ENCODE measurements at places on chromosomes 11 and 22.

DNA sequence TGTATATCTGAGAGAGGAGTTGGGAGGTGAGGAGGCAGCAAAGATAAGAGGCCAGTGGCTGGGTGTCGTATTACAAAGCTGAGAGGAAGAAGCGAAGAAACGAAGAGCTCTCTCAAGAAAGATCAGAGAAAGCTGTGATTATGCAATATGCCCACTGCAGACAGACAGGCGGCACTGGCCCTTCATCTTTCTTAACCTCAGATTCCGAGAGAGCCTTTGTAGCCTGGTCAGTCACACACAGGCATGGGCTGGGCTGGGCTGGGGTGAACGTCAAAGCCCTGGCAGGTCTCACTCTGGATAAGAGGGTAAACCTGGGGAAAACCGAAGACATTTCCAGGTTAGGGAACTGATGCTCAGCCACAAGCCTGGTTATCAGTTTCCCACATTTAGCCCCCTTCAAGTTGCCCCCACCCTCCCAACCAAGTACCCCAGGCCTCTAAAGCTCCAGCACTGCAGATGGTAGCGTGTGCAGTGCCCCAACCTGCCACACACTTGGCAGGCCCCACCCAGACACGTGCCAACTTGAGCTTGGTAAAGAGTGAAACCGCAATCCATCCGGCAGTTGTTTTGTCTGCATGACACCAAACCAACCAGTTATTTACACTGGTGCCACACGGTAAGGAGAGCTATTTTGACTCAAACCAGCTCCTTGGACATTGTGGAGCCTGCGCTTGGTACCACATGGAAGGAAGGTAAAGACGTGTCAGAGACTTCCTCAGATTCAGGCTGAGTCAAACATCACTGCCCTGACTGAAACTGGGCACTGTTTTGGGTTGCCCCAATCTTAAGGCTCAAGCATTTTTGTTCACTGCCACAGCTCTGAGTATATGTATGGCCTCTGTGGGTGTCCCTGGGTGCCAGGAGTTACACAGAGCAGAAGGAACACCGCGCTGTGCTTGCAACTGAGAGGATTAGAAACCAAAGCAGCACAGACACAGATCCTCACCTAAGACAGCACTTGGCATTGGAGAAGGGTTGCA, 135.9 kb downstream of the FDX1 start:
- DNase-seq, result peak; percentile 64

- no peak for DNase-seq
These were observed 788 bp upstream of the RASL10A start for GRCh38 chr22:29316141-29316828.

GRCh38 chr11:3820971-3821370, 12.6 kb downstream of the PGAP2 start:
- DNase-seq, result no peak

DNA sequence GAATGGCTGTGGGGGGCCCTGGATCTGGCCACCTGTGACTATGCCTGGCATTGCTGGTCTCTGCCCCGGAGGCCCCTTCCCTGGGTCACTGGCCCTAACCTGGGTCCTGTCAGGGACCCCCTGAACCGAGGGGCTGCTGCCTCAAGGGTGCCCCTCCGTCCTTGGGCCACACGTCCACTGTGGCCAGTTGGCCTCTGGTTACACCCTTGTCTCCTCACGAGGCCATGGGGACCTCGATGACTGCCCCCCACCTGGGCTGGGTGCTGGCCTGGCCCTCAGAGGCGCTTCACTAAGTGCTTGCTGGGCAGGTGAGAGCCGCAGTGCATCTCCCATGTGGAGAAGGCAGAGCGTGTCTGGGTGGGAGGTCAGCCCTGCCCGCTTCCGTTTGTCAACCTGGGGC, 27.3 kb upstream of the FGF19 start:
- DNase-seq, result no peak

DNA sequence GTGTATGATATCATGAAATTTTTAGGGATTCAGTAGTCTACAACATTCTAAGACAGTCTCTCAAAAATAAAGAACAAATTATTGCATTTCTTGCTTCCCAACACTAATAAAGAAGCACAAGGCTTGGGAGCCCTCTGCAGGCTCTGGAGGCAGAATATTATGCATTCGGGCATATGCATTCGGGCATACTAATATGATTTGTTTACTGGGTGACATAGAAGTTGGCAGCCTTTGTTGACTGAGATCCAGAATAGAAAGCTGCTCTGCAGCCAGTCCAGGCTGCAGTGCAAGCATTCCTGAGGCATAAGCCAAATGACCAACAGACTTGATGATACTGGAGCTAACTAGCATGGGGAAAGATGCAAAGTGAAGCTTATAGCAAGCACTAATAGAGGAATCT, 945.5 kb downstream of the OPCML start:
- no peak for DNase-seq

DNA sequence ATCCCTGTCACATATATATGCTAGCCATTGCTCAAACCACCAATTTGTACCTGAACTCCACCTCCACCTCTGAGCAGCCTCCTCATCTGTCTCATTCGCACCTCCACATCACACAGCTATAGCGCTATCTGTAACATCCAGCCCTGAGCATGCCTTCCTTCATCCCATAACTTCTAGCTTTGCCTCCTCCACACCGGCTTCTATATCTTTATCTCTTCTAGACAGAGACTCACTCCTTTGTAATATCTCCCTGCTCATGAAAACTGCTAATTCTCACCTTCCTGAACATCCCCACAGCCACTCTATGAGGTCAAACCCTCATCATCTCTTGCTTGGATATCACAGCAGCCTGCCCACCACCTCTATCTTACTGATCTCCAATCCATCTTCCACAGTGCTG, 5.9 kb downstream of the SIAE start:
- no peak for DNase-seq
